ENCODE measurements at places on chromosomes 4 and X.

- peak; percentile 86 for DNase-seq
These were observed 10.9 kb upstream of the EXOSC9 start for GRCh38 chr4:121789960-121790829.

DNA sequence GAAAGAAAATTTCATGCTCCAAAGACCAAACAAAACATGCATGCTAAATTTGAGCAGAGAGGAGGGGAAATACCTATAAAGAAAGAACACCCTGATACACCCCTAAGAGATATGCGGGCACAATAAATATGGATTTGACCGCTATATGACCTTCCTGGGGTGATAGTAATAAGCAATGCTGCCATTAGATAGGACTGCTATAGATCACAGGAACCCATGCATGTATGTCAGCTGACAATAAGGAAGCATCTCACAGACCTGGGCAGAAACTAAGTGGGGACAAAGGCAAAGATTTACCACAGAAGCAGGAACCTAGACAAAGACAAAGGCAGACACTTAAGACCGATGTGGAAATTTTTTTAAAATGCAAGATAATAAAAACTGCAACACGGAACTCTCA, 21.3 kb downstream of the ZNF721 start:
- DNase-seq = no peak

DNA sequence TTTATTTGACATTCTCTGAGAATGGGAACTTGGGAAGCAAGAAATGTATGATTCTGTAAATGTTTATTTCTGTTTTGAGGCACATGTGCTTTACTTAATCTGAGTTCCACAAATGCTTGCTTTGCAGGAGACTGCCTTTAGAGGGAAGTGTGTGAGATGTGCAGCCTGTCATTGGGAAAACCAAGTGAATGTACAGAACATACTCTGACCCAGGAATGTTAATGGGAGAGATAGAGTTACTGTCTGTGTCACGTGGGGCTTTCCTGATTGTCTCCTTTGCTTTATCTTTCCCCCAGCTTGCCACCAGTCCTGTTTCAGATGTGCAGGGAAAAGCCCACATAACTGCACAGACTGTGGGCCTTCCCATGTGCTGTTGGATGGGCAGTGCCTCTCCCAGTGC, 218.6 kb upstream of the ANXA3 start:
- DNase-seq = no peak

DNA sequence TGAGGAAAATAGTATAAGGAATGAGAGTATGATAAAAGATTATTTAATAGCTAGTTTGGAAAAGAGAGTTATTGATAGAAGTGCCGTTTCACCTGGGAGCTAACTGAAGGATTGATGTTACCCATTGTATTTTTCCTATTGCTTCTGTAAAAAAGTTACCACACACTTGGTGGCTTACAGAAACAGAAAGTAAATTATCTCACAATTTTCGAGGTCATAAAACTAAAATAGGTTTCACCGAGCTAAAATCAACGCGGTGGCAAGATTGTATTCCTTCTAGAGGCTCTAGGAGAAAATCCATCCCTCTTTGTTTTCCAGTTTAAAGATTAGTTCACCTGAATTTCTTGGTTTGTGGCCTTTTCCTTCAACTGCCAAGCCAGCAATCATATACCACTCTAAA, 11.1 kb upstream of the TRAM1L1 start:
- DNase-seq = no peak

DNA sequence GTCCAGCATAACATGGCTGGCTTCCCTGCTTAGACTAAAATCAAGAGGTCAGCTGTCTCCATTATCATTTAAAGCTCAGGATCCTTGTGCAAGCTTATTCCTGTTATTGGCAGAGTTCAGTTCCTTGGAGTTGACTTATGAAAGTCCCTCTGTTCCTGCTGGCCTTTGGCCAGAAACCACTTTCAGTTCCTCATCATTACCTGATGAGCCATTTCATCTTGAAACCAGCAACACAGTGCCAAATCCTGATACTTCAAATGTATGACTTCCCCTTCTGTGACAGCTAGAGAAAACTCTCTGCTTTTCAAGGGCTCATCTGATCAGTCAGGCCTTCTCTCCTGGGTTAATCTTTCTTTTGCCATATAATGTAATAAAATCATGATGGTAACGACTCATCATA, 110.6 kb upstream of the FSTL5 start:
- DNase-seq = no peak

DNA sequence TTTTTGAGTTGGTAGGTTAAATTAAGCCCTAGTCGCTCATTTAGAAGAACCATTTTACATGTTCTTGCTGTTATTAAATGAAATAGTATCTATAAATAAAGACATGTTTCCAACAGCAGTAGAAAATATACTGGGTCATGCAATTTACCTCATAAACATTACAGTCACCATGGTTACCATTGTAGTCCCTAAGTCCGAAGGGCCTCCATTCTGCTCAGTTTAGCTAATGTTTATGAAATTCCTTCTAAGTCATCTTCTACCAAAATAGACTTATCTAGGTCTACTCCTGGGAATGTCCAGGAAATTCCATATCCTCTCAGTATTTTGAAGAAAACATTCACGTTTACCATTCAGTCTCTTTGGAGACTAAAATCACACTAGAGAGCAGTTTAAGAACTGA, 292.5 kb upstream of the DCAF8L1 start:
- DNase-seq = no peak

DNA sequence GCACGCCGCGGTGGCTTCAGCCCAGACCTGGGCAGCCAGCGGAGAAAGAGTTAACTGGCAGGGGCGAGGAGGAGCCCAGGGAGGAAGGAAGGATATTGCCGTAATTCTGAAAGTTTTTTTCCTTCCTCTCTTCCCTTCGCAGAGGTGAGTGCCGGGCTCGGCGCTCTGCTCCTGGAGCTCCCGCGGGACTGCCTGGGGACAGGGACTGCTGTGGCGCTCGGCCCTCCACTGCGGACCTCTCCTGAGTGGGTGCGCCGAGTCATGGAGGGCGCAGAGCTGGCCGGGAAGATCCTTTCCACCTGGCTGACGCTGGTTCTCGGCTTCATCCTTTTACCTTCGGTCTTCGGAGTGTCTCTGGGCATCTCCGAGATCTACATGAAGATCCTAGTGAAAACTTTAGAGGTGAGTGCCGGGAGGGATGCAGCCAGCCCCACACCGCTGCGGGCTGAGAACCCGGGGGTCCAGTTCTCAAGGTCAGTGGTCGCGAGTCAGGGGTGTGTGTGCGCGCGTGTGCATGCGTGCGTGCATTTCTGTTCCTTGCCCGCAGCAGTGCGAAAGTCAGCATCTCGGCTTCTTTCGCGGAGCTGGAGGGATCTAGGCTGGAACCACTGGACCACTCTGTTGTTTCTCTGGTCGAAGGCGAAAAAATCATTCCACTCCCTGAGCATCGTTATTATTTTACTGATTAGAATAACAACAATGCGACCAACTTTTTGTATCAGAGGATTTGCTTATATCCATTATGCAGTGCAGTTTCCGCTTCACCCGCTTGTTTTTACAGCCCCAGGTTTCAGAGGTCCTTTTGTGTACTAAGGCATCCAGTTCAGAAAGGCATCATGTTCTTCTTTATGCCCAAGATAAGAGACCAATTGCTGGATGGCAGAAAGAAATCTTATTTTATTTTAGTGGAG, 709 bp downstream of the GPAT3 start:
- peak; percentile 23 for DNase-seq

DNA sequence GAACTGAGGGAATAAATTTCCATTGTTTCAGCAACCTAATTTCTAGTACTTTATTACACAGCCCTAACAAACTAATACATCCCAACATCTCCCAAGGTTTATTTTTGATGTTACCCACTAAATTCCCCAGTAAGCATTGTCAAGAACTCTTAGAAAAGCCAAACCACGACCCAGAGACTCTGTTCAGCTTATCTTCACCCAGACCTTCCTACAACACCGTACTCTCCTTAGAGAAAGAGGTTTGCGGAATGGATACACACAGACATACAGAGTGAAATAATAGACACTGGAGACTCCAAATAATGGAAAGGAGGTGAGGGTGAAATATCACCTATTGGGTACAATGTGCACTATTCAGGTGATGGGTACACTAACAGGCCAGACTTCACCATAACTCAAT, 75.6 kb downstream of the LRBA start:
- DNase-seq = no peak

GRCh38 chr4:2045518-2045951, 13.6 kb upstream of the NAT8L start:
- DNase-seq = no peak

GRCh38 chr4:104907074-104907649, 239.5 kb upstream of the TET2 start:
- no peak for DNase-seq

GRCh38 chrX:135931644-135932487, 38.4 kb downstream of the SAGE1 start:
- DNase-seq = peak; percentile 43

DNA sequence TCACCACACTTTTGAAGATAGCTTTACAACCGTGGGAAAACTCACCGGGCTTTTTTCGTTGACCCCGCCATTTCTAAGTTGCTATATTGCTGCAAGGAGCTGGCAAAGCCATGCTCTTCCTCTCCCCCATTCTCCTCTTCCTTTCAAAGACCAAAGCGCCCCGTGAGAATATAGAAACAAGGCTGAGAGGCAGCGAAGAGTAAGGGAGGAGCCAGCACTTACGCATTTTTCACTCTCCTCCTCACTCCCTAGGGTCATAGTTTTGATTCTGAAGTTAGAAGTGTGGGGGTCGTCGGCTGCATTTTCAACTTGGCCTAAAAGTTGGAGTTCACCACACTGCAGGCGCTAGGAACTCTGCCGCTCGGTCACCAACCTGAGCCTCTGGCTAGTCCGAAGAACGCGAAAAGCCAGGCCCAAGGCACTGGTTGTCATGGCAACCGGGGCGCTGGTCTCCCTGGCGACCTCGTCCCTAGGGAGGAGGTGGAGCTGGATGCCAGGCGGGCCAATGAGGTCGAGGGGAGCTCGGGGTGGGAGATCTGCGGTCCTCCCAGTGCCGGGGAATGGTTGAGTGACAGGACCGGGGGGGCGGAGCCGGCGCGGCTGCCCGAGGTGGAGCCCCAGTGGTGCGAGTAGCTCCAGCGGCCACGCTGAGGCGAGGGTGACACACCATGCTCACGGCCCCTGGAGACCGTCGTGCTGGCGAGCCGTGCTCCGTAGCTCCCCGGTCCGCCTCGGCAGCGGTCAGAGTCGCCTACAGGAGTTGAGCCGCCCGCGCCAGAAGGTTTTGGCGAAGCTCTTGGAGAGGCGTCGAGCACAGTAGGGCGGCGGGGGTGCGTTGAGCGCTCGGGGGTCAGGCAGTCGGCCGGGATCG, at the start of gene PTPN13:
PTPN13 (plus strand) TSS at position 628 of the 871 bp plus-strand sequence. CDS start 40,942 bp downstream, outside the sequence.
- peak; percentile 83 for DNase-seq

DNA sequence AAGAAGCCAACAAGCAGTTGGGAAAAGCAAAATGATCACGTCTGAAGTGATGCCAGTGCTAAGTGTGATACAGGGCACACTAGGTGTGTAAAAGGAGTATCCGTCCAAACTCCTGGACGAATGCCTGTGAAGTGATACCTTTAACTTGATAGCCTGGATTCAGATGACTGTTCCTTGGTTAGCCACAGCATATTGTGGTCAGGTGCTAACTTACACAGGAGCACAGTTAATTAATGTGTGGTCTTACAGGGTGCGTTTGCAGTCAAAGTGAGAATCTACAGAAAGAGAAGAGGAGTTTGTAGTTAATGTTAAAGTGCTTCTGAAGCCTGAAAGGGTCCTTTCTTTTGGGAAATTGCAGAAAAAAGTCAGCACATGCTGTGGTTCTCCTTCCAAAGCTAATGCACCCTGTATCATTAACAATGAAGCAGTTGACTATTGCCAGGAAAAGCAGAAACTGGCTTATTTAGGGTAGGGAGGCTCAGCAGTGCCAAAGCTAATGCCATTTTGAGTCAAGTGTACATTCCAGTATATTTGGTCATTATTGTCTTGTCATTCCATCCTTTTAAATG, 61.1 kb downstream of the DCLK2 start:
- DNase-seq = no peak

DNA sequence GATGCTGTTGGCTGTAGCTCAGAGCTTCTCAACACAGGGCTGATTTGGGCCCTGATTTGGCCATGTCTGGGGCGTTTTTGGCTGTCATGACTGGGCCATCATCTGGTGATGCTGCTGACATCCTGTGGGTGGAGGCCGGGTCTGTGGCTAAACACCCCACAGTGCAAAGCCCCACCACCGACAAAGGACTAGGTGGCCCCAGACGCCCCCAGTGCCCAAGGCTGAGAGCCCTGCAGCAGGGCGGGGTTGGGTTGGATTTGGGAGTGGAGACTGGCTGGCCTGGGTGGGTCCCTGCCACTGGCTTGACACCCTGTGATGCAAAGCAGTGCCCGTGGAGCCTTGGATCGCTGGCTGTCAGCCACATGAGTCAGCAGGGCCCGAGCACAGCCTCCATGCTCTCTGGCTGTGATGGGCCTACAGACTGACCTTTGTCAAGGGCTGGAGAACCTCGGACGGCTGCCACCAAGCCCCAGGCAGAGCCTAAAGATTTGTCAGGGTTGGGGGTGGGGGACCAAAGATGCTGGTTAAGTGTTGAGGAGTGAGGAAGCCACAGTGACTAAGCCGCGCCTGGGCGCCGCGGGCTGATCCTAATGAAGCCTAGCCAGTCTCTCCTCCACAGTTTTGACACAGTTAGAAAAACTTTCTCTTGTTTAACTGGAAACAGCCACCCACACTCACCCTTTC, 28.3 kb downstream of the CYTL1 start:
- peak; percentile 19 for DNase-seq

DNA sequence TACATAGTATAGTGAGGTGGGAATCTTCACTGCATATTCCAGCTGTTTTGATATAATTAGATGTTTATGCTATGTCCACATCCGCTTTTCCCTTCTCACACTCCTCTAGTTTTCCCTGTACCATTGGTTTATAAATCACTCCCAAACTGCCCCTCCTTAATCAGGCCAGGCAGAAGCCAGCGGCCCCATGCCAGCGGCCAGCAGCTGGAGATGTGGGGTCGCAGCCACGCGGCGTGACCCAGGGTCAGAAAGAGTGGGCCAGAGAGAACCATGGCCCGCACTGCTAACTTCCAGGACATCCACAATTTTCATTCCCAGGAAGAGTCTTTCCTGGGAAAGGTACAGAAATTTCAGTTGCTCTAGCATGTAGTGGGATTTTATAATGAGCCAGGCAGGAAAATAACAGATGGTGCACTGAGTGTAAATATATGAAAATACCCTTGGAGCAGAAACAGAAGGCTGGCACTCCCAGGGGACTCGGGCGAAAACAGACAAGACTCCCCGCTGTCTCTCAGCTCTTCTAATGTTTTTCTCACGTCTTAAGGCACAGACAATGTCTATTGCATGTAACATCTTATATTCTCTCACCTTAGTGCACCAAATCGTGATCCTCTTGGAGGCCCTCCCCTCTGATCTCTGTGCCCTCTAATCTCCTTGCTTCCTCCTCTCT, 145.9 kb upstream of the ZFP42 start:
- DNase-seq = no peak

DNA sequence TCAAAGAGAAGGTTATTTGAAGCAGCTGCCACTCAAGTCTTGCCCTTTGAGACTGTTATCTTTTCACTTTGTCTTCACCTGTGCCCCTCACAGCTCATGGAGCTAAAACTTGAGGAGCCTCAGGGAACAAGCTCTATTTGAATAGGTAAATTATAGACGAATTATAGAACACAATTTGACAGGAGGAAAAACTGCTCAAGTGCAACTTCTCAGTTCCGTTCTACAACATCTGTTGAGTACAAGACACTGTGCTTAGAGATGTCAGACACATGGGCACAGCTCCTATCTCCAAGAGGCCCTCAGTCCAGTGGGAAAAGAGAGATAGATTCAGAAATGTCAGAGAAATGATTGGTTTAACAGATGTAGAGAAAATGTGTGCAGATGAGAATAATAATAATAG, 5.1 kb downstream of the PPP1R2C start:
- DNase-seq = no peak
